Stomach (tissue), 19 donors: ENCODE measurements at places on chromosomes 2 and 18. TPM values are rescaled to one million over a fixed set of nuclear protein-coding genes. Genes with fewer than 3 reads are reported as not detected.
A peak's percentile ranks its signal among the peaks of the same experiment; 100 is the strongest.

GRCh38 chr2:189363559-189363958, 77.7 kb upstream of the WDR75 start:
- H3K4me3 ChIP-seq: no peak overlapping the region
- peaks cover 8% of the 10 kb centered on the region for H3K4me1 ChIP-seq
- DNase-seq: no peak
- no peak overlapping the region for H3K27ac ChIP-seq

DNA sequence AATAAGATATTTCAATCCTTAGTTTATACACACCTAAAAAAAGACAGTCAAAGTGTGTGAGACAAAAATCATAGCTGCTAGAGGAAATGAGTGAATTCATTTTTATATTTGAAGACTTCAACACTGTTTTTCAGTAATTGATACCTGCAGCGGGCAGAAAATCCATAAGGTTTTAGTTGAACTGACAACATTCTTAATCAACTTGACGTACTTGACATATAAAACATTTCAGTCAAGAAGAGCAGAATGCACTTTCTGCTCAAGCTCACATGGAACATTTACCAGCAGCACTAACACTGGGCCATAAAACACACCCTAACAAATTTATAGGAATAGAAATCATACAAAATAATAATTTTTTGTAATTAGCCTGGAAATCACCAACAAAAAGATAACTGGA, 959.6 kb upstream of the SOX11 start:
- H3K27ac ChIP-seq: no peak overlapping the region
- H3K4me3 ChIP-seq: no peak overlapping the region
- no peak for DNase-seq
- no peaks in the 10 kb centered on the region for H3K27me3 ChIP-seq
- no peaks in the 10 kb centered on the region for H3K4me1 ChIP-seq
- no peaks in the 10 kb centered on the region for H3K36me3 ChIP-seq

GRCh38 chr2:190342611-190343010, 778 bp upstream of the INPP1 start:
- DNase-seq: no peak
- peak overlapping the region; percentile 95 for H3K27ac ChIP-seq
- H3K27me3 ChIP-seq: no peaks in the 10 kb centered on the region
- no peak overlapping the region for H3K4me3 ChIP-seq
- no peaks in the 10 kb centered on the region for H3K36me3 ChIP-seq

- no peaks in the 10 kb centered on the region for H3K27me3 ChIP-seq
- H3K4me3 ChIP-seq: peak overlapping the region; percentile 55
- DNase-seq: peak; percentile 84
- no peaks in the 10 kb centered on the region for H3K36me3 ChIP-seq
- H3K27ac ChIP-seq: peak overlapping the region; percentile 99
Measured at GRCh38 chr2:42809819-42810120, 17.4 kb upstream of the HAAO start.

GRCh38 chr2:39217192-39217550, 26.6 kb downstream of the CDKL4 start:
- no peaks in the 10 kb centered on the region for H3K27me3 ChIP-seq
- H3K27ac ChIP-seq: no peak overlapping the region
- H3K4me1 ChIP-seq: no peaks in the 10 kb centered on the region
- H3K4me3 ChIP-seq: no peak overlapping the region

DNA sequence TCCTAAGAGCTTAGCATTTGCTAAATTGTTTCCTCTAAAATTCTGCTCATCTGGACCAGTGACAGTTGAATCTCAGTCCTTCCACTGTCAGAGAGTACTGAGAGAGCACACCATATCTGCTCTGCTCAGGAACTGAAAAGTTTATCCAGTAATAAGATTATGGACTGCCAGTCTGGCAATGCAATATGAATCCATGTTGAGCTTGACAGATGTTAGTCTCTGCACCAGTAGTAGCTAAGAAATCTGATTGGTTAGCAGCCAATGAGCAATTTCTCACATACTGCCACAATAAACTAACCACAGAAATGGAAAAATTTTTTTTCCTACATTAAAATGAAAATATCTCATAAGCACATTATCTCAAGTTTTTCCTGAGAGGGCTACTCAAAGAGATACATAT, 2.3 kb downstream of the PRKD3 start:
- DNase-seq: peak; percentile 11
- H3K4me1 ChIP-seq: peaks cover 74% of the 10 kb centered on the region
- H3K36me3 ChIP-seq: no peaks in the 10 kb centered on the region
- no peaks in the 10 kb centered on the region for H3K27me3 ChIP-seq
- H3K4me3 ChIP-seq: peak overlapping the region; percentile 1

EGR4 gene
- not detected for total RNA-seq

CLEC4F gene
- not detected for total RNA-seq

SCN9A gene
- total RNA-seq: 0.45 TPM

RESP18 gene
- not detected for total RNA-seq

RUFY4 gene
- total RNA-seq: not detected

TMX3 gene
- 11.7 TPM for total RNA-seq

ALK gene
- not detected for total RNA-seq

DNER gene
- 7.7 TPM for total RNA-seq
